Naive thymus-derived CD4-positive, alpha-beta T cell (primary cell): ENCODE measurements at places on chromosomes 2 and 18.

DNA sequence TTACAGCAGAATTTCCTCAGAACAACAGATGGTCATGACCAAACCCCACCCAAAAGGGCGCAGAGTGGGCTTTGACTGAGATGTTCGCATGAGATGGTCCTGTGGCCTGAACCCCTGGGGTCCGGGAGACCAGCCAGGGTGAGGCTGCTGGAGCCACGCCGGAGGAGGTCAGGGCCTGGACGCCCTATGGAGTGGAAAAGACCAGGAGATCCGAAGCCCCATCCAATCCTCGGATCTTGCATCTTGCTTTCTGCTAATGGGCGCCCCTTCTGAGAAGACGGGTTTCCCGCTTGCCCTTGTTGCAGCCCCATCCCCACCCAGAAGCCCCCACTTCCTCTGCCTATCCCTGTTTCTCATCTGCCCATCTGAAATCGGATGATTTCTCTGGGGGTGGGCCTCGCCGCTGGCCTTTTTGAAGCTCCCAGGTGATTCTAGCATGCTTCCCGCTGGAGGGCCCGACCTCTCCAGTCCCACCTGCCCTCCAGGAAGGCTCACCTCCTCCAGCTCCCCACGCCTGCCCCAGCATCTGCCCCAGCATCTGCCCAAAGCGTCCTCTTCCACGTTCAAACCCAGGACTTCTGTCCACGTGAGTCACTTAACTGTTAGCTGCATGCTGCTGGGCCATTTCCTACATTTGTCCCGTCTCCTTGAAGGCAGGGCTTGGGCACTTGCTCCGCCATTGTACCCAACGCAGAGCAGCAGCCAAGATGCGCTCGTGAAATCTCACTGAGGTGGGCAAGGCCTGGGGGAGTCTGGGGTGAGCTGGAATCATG lies 4.3 kb upstream of the CNDP1 start:
- no peaks in the 10 kb centered on the region for H3K36me3 ChIP-seq
- no peak for DNase-seq

GRCh38 chr2:77746780-77747179 lies 224.6 kb upstream of the LRRTM4 start:
- no peak for DNase-seq
- no peaks in the 10 kb centered on the region for H3K4me1 ChIP-seq
- H3K27me3 ChIP-seq: no peaks in the 10 kb centered on the region
- H3K36me3 ChIP-seq: no peaks in the 10 kb centered on the region

GRCh38 chr2:234446404-234447076 lies 50.3 kb downstream of the ARL4C start:
- no peaks in the 10 kb centered on the region for H3K27me3 ChIP-seq
- peak overlapping the region; percentile 29 for H3K4me3 ChIP-seq
- peak overlapping the region; percentile 96 for H3K27ac ChIP-seq

DNA sequence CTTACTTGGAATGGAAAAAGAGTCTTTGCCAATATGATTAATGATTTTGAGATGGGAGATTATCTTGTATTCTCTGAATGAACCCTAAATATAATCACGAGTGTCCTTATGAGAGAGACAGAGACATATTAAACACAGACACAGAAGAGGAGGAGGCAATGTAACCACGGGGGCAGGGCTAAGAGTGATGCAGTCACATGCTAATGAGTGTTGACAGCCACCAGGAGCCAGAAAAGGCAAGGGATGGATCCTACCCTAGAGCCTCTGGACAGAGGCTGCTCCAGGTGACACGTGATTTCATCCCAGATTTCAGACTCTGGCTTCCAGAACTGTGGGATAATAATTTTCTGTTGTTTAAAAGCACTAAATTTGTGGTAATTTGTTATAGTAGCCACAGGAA lies 679.6 kb downstream of the MBD2 start:
- H3K27me3 ChIP-seq: no peaks in the 10 kb centered on the region
- no peaks in the 10 kb centered on the region for H3K36me3 ChIP-seq
- no peaks in the 10 kb centered on the region for H3K4me1 ChIP-seq
- H3K27ac ChIP-seq: no peak overlapping the region
- DNase-seq: no peak

DNA sequence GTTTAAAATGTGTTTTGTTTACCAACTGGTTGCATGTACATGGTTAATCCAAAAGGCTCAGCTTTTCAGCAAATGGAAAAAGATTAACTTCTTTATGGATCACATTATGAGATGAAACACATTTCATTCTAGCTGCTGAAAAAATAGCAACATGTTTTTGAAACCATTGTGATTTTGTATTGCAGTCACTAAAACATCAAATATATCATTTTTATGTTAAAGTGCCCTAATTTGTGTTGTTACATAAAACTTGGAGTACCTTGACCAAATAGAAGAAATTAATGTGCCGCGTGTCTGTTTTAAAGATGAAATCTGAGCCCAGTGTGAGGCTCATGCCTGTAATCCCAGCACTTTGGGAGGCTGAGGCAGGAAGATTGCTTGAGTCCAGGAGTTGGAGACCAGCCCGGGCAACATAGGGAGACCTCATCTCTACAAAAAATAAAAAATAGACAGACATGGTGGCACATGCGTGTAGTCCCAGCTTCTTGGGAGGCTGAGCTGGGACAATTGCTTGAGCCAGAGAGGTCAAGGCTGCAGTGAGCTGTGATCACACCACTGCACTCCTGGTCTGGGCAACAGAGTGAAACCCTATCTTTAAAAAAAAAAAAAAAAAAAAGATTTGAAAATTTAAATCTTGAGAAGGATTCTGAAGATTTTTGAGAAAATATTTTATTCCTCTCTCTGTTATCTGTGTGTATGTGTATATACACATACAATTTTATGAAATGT lies 96.6 kb downstream of the FMNL2 start:
- H3K36me3 ChIP-seq: no peaks in the 10 kb centered on the region
- DNase-seq: no peak
- no peak overlapping the region for H3K27ac ChIP-seq
- H3K27me3 ChIP-seq: no peaks in the 10 kb centered on the region
- no peaks in the 10 kb centered on the region for H3K4me1 ChIP-seq

DNA sequence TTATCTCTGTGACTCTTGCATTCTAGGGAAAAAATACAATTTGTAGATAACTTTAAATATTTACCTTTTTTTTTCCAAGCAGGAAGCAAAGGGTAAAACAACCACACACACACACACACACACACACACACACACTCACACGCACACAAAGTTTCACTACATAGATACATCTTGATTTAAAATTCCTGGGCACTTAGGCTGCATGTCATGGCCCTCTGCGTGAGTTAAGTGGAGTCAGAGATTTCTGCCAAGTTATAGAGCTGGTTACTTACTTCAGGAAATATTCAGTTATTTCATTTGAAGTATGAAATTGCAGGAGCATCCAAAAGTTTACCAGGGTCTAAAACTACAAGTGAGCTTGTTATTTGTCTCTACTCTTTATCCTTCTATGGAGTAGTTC lies 612.0 kb downstream of the IRS1 start:
- H3K36me3 ChIP-seq: no peaks in the 10 kb centered on the region
- no peak for DNase-seq
- H3K27ac ChIP-seq: no peak overlapping the region
- no peak overlapping the region for H3K4me3 ChIP-seq

GRCh38 chr2:67289921-67290371 lies 107.2 kb upstream of the ETAA1 start:
- no peak overlapping the region for H3K4me3 ChIP-seq
- H3K27me3 ChIP-seq: no peaks in the 10 kb centered on the region
- no peaks in the 10 kb centered on the region for H3K4me1 ChIP-seq

DNA sequence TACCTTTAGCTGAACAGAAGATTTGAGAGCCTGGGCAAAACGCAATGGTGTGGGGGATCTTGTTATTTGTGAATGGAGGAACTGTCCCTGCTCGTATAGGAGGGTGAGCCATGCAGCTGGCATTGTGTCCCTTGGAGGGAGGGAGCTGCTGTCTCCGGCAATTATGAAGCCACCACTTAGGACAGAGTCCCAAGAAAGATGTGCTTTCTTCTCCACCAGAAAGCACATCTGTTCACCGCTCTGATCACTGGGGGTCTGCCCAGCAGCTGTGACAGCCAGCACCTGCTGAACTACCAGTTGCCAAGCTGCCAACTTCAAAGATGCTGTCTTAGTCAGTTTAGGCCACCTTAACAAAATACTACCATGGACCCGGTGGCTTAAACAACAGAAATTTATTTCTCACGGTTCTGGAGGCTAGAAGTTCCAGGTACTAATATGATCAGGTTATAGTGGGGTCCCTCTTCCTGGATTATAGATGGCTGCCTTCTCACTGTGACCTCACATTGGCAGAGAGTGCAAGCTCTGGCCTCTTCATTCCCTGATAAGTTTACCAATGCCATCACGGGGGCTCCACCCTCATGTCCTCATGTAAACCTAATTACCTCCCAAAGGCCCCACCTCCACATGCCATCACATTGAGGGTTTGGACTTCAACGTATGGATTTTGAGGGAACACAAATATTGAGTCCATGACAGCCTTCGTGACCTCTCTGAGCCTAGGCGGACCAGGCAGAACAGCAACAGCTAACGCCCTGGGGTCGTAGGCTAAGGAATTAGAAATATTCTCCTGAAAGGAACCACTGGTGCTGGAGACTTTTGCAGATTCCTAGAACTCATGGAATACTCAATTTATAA lies 148.3 kb downstream of the RHBDD1 start:
- H3K4me3 ChIP-seq: no peak overlapping the region
- H3K27me3 ChIP-seq: no peaks in the 10 kb centered on the region
- no peaks in the 10 kb centered on the region for H3K36me3 ChIP-seq
- DNase-seq: no peak

DNA sequence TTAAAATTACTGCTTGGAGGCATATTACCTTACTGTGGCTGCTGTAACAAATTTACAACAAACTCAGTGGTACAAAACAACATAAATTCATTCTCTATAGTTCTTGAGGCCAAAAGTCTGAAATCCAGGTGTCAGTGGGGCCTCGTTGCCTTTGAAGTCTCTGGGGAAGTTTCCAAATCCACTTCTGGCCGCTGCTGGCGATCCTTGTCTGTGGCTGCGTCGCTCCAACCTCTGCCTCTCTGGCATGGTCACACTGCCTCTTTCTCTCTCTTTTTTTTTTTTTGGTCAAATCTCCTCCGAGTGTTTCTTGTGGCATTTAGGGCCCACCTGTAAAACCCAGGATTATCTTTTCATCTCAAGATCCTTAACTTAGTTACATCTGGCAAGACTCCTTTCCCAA lies 182.8 kb downstream of the ST6GAL2 start:
- DNase-seq: no peak
- no peak overlapping the region for H3K27ac ChIP-seq
- H3K4me1 ChIP-seq: no peaks in the 10 kb centered on the region
- no peaks in the 10 kb centered on the region for H3K27me3 ChIP-seq
- no peak overlapping the region for H3K4me3 ChIP-seq
- H3K36me3 ChIP-seq: no peaks in the 10 kb centered on the region

- no peak for DNase-seq
- H3K36me3 ChIP-seq: no peaks in the 10 kb centered on the region
- no peaks in the 10 kb centered on the region for H3K27me3 ChIP-seq
- H3K27ac ChIP-seq: no peak overlapping the region
- H3K4me1 ChIP-seq: no peaks in the 10 kb centered on the region
These were observed 100.7 kb upstream of the FOSL2 start for GRCh38 chr2:28291811-28292440.

DNA sequence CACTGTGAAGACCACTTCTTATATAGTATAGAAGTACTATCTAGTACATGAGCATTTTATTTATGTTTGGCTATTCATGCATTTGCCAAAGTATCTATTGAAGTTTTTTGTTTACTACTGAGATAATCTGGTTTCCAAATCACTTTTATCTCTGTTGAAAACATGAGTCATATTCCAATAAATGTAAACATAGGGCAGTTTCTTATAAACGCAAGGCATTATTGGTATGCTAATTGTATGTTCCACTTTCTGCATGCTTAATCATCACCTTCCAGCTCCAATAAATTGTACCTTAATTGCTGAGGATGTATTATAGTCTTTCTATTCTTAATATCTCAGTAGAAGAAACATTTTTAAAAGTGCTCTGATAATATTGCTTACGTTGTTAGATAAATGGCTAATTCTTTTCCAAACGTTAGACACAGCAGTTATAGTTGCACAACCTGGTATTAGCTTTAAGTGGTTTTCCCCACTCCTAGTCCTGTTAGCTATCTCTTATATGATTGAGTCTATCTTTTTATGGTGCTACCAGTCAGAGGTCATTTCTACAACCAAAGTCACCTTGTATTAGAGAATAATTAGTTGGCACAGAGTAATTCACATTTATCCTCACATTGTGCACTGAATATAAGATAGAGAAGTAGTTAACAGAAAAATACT lies 17.2 kb downstream of the ITGA4 start:
- H3K27me3 ChIP-seq: no peaks in the 10 kb centered on the region
- peaks cover 6% of the 10 kb centered on the region for H3K36me3 ChIP-seq
- DNase-seq: no peak
- H3K4me3 ChIP-seq: no peak overlapping the region

GRCh38 chr18:32257084-32257785 lies 67.4 kb downstream of the MEP1B start:
- no peak overlapping the region for H3K4me3 ChIP-seq
- H3K4me1 ChIP-seq: no peaks in the 10 kb centered on the region
- no peaks in the 10 kb centered on the region for H3K36me3 ChIP-seq
- DNase-seq: no peak

DNA sequence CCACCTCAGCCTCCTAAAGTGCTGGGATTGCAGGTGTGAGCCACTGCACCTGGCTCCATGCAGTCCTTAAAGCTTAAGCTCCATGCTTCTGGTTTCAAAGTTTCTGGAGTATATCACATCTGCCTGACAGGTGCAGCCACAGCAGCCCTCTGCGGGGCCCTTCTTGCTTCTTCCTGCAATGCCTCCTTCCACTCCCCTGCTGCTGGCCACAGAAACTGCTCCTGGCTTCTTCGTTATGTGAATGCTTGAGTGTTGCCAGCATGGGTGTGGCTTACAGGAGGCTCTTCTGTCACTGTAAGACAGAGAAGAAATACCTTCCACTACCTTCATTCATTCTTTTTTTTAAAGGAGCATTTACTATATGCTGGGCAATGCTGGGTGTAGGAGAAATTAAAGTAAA lies 10.1 kb upstream of the CCBE1 start:
- H3K27me3 ChIP-seq: no peaks in the 10 kb centered on the region
- H3K4me1 ChIP-seq: no peaks in the 10 kb centered on the region
- no peak overlapping the region for H3K4me3 ChIP-seq
- DNase-seq: no peak

- no peak overlapping the region for H3K27ac ChIP-seq
- H3K4me3 ChIP-seq: no peak overlapping the region
- no peaks in the 10 kb centered on the region for H3K27me3 ChIP-seq
- no peaks in the 10 kb centered on the region for H3K4me1 ChIP-seq
- H3K36me3 ChIP-seq: no peaks in the 10 kb centered on the region
These were observed 249.9 kb downstream of the PLCL1 start for GRCh38 chr2:198054299-198054698.

DNA sequence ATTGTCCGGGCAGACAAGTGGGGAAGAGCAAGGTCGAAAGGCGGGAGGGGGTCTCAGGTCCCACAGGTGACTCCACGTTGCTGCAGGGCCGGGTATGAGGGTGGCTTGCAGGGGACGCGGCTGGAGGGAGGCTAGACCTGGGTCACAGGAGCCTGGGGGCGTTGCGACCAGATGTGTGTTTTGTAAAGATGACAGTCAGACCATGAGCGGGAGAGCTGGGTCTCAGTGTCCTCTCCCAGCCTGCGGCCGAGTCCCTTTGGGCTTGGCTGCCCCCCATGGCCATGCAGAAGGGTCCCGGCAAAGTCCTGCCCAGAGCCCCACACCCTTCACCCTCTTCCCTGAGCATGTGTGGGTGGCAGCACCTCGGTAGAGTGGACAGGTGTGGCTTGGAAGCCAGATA lies 239.2 kb downstream of the ATAD2B start:
- H3K36me3 ChIP-seq: no peaks in the 10 kb centered on the region
- H3K27me3 ChIP-seq: no peaks in the 10 kb centered on the region
- no peak overlapping the region for H3K27ac ChIP-seq
- no peak overlapping the region for H3K4me3 ChIP-seq
